Smooth muscle cell of the brain vasculature (primary cell): ENCODE measurements at places on chromosomes 7 and 10.

- no peak for DNase-seq
These were observed 15.2 kb downstream of the HIBADH start for GRCh38 chr7:27647489-27647888.

DNA sequence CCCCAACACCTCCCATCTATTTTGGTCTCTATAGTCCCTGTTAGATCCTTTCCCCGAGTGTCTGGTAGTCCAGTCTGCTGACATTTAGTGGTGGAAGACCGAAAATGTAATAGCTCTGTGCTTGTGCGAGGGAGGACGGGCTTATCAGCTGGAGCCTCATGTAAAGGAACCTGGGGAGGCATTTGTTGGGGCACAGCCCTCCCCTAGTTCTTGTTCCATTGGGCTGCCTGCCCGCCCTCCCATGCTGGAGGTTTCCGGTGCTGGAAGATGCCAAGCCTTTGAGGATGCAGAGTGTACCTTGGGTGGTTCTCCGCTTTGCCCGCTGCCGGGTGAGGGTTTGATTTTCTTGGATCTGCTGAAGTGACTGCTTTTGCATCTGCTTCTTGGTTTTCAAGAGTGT is 5.4 kb downstream of the ZNF862 start:
- no peak for DNase-seq

- DNase-seq = no peak
These were observed 787 bp downstream of the MAGI2 start for GRCh38 chr7:79452495-79453265.

DNA sequence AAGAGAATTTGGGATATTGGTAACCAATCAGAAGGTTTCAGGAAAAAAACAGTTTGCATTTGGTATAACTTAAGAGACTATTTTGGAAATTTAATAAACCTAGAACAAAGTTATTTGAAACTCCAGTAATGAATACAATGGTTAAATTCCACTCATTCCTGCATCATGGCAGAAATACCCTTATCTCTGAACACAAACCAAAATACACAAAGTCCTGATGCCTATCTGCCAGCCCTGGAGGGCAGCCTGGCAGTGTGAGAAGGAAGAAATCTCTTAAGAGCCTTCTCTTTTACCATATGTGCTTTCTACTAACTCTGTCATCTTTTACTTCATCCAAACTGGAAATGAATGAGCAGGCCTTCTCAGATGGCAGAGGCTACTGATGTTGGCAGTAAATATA is 147.1 kb upstream of the LYZL1 start:
- DNase-seq = no peak

GRCh38 chr10:14773551-14774213 is 1.0 kb downstream of the FAM107B start:
- no peak for DNase-seq

- no peak for DNase-seq
These were observed 11.8 kb downstream of the COG5 start for GRCh38 chr7:107551936-107552335.

GRCh38 chr7:83509255-83510021 is 139.5 kb downstream of the SEMA3E start:
- no peak for DNase-seq

- no peak for DNase-seq
These were observed 193.9 kb downstream of the NXPH1 start for GRCh38 chr7:8627325-8627724.
